ENCODE measurements at places on chromosomes 11 and 22.

- no peak for DNase-seq
Observed at GRCh38 chr11:8273287-8273686, 9.6 kb upstream of the LMO1 start.

DNA sequence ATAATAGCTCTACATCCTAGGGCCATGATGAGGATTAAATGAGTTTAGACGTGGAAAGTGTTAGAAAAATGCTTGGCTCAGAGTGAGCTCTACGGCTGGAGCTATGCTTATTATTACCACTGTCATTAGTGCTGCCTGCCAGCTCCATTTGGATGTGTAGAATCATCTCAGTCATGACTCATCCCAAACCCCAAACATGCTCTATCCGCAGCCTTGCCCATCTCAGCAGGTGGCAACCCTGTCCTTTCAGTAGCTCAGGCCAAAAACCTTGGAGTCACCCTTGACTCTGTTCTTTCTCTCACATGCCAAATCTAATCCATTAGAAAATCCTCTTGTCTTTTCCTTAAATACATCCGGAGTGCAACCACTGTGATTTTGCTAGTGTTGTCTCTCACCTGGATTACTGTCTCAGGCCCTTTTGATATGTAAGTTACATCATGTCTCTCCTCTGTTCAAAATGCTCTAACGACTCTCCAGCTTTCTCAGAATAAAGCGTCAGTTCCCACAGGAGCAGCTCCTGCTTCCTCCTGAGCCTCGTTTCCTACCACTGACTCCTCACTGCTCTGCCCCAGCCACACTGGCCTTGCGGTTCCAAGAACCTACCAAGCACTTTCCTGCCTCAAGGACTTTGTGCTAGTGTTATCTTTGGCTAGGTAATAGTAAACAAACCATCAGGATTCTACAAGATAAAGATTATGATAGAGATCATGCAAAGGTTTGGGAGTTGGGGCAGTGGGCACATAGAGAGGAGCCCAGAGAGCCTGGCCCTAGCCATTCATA is 10.5 kb upstream of the CHRM1 start:
- DNase-seq, result no peak

DNA sequence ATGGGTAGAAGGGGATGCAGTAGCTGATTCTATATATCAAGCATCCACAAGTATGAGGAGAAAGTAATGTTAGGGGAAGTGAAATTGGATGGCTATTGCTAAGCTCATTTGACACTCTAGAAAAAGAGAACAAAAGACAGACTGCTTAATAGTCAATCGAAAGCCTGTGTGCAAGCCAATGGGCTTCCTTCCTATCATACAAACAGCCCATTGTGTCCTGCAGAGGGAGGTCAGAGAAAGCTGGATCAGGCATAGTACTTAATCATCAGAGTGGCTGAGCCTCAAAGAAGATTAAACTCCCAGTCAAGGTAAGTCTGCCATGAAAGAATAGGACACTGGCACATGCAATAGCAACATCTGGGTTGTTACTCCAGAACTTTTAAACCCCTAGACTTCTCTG is 50.9 kb upstream of the PGR start:
- no peak for DNase-seq

GRCh38 chr11:32450372-32450771 is 15.0 kb upstream of the WT1 start:
- no peak for DNase-seq

DNA sequence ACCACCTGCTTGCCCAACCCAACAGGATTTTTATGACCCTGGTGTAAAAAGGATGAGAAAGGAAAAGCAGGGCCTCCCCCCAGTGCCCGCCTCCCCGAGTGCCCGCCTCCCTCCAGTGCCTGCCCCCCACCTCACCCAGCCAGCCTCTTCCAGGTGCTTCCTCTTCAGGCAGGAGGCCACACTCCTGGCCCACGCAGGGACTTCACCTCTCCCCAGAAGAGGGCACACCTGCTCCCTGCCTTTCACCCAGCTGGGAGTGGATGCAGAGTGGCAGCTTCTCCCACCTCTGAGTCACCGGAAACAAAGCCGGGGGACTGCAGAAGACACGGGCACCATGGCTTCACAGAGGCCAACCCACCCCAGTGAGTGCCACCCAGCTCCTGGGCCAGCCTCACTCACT is 16.1 kb downstream of the CPT1A start:
- no peak for DNase-seq

DNA sequence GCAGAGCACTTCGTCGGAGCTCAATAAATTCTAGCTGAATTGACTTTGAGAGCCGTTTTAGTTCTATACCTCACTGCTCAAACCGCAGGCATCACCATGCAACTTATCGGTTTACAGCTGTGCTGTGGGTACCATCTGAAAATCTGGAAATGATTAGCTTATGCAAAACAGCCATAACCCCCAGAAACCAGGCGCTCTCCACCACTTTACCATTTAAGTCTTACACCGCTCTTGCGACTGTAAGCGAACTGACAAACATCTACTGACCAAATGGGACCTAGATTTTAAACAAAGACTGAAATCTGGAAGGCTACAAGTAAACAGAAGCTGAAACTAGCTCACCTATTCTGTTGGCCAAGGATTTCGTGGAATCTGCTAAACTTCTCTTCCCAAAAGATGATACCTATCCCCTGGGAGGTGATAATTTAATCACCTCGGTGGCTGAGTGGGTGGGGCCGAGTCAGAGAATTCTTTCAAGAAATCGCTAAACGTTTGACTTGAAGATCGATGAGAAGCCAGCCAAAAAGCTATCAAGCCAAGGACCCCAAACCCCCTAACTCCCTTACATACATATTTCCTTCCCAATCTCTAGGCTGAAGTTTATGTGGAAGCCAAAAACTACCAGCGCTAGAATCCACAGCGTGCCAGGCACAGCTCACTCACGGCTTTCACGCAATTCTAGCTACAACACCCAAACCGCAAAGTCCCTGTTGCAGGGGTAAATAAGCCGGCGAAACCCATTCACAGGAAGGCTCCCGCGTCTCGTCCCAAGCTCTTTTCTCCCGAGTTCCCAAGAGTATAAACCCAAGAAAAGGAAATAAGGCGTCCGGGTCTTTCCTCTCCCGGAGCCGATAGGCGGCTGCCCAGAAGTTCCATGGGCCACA is 644 bp downstream of the SPTY2D1 start:
- no peak for DNase-seq

DNA sequence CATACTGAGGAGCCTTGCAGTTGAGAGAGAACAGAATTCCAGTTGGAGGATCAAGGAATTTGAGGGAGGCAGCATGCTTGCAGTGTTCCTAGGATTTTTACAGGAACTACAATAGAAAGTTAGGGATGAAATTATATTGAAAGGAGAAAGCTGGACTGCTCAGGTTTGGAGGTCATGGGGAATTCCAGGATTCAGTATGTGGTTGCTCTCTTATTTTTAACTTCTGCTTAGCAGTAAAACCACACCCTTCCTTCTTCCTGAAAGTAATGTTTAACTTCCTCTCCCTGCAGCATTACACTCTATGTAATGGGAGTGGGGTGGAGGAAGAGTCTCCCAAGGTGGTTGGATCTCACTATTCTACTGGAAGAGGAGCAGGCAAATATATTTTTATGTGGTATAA is 31.3 kb downstream of the CTNND1 start:
- DNase-seq, result no peak

DNA sequence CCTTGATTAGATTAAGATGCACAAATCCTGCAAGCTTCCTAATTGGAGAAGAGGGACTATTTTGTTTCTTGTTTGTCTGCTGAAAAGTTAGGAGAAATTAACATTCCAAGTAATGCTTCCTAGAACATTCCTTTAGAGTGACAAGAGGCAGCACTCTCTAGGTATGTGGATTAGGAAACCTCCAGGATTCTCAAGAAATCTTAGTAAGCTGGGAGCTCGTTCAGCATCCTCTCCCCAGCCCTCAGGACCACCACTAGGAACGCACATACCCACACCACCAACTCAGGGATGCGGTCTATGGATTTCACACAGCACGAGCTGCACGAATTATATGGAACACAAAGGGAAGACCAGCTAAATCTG is 52.9 kb downstream of the NCAPD3 start:
- no peak for DNase-seq

GRCh38 chr11:33044285-33044756 is 4.9 kb downstream of the TCP11L1 start:
- DNase-seq, result no peak

Measured in kidney epithelial cell (primary cell).